ENCODE measurements at places on chromosomes 3 and 15.
A peak's percentile ranks its signal among the peaks of the same experiment; 100 is the strongest.

DNA sequence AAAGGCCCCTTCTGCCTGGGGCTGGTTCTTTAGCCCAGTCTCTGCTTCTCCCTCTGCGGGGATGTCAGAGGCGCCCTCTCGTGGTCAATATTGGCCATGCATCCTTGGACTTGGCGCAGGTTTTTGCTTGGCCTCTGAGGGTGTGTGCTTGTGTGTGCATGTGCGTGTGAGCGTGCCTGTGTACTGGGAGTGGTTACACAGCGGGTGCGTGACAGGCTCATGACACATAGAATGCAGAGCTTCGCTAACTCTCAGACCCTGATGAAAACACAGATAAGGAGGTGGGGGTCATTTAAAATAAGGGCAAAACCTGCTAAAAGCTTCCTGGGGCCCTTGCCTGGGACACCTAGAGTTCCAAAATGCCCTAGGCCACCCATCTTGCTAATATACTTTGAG, 160.9 kb downstream of the SMAD6 start:
- peak; percentile 60 for DNase-seq

- DNase-seq = no peak
Measured at GRCh38 chr15:92165001-92165346, 228.7 kb upstream of the ST8SIA2 start.

- DNase-seq = no peak
Measured at GRCh38 chr15:37140531-37141058, 40.2 kb upstream of the MEIS2 start.

- no peak for DNase-seq
Measured at GRCh38 chr3:187042346-187042745, 97.0 kb downstream of the RPL39L start.

DNA sequence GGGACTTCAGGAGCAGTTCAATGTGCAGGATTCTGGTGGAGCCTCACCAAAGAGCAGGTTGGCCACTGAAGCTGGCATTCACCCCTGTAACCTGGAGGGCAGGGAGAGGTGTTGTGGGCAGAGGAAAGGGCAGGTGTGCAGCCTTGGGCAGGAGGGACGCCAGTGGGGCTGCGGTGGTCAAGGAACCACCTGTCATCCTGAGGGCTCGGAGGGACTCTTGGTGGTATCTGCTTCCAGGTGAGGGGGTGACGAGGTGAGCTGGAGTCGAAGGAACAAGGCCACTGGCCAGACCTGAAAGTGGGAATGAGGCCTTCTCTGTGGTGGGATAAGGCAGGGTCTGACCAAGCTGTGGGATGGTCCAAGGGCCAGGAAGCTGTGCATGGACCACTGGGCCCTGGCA, 269.5 kb downstream of the PLCL2 start:
- DNase-seq = no peak

GRCh38 chr15:57443486-57443885, 67.2 kb downstream of the CGNL1 start:
- no peak for DNase-seq

DNA sequence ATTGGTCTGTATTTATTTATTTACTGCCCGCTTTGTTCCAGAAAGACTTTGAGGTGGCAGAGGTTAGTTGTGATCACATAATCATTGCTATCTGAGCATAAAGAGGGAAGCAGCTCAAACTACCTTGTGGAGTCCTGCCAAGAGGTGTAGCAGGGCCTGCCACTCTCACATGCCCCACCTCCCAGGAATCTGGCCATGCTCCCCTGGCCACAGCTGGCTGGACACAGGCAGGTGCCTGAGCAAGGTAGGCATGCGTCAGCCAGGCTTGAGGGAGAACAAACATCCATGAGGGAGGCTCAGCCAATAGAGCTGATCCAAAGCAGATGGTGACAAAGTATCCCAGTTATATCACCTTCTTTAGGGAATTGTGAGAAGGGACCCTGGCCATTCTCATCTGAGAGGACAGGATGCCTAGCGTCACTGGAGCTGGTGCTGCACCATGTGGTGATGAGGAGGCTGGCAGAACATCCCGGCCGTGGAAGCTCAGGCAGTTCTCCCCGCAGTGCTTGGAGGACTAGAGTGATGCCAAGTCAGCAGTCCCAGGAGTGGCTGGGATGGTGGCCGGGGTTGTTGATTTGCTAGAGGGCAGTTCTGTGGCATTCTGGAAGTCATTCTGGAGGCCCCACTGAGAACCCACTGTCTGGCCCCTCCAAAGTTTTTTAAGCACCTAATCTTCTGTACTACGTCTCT, 6.8 kb upstream of the POLG start:
- DNase-seq = no peak

GRCh38 chr15:89808160-89808870, 6.3 kb downstream of the ANPEP start:
- DNase-seq = no peak

GRCh38 chr3:188234132-188234531, 80.2 kb downstream of the LPP start:
- DNase-seq = no peak

DNA sequence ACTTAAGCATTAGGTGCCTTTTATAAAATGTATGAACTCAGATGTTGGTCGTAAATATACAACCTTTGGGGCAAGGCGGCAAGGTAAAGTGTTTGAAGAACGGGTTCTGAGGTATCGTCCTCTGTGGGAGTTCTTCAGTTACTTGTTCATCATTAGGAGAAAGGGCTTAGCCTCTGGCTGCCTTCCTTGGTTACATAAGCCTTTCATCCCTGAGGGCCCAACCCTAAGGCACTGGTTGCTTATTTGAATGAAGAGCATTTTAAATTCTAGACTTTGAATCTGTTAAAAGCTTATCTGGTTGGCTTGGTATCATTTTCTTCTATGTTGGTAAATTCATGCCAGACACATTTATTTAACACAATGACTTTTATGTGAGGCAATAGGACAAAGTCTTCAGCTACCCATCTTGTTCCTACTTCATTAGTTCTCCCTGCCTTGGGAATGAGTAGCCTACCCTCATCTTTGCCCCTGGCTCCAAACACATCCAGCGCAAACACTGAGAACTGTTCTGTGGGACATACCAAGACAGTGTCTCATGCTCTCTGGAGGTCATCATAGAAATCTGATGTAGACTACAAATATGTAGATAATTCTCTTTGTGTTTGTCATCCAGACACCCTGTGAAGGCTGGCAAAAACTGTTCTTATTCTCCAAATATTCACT, 12.4 kb upstream of the CCDC80 start:
- no peak for DNase-seq

DNA sequence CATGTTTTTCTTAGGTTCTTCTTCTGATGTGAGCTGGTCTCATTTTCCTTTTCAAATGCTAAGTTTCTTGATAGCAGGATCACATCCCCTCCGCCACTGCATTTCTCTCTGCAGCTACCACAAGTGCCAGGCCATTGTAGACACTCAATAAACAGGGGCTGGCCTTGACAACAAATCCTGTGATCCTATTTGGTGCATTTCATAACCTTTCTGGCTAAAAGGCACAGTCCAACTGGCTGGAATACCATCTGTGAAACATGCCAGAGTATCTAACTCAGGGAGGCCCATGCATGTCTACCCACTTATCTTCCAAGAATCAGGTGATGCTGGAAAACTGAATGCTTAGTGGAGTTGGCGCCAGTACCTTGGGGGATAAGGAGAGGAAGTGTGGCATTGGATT, 85.2 kb upstream of the NR2F2 start:
- no peak for DNase-seq

- no peak for DNase-seq
Measured at GRCh38 chr3:132593947-132594323, 3.1 kb upstream of the ACKR4 start.

DNA sequence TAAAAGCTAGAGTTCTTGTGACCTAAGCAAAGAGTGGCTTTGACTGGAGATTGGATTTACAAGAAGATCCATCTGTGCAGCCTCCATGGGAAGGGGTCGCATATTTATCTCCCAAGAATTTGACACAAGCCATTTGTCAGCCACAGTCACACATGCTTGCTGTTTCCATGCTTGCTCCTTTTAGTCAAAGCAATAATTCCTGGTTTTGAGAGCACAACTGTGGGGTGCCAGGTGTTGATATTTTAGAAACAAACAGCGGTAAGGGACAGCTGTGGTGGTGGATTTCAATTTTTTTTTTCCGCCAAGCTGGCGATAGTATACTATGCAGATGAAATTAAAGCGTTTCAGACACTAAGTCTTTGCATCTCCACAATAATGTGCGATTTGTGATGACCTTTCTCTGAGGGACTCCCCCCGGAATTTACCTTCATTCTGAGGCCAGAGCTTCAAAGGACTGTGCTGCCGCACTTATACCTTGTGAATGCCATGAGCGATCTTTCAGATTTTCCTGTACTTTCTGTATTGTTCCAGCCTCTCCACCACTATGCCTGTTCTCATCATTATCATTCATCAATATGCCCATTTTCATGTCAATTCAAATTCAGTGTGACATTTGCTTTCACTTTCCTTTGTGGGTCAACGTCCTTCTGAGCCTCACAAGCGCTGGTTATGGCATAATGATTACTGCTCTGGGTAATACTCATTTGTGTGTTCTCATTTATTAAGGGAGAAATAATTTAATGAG, 108.2 kb upstream of the KBTBD8 start:
- no peak for DNase-seq

DNA sequence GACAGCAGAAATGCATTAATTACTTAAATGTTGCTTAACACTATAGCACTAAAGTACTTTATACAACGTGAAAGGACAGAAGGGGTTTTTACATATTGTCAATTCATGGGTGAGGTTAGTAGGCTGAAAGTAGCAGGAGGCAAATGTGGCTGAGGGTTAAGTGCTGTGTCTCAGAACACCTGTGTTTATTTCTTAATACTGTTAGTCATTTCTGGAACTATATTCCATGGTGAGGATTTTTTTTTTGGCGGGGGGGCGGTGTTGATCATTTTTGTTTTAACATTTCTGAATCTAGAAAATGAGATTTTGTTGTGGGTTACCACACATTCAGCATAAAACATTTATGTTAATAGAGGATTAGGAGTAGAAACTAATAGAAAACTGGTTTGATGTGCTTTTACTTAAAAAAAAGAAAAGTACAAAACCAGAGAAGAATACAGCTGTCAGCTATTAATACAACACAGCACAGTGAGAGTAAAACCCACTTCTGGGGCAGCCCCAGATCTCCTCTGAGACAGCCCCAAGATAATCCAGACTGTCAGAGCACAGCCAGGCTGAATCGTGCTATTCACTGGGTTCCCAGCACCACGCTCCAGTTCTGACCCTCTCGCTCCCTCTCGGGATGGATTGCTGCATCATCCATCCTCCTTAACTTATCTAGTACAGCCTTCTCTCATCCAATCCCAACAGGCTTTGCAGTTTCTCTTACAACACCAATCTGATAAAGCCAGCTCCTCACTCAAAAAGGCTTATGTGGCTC, 307.7 kb downstream of the TUSC7 start:
- no peak for DNase-seq

GRCh38 chr3:111667621-111668239, 72.6 kb upstream of the ZBED2 start:
- peak; percentile 64 for DNase-seq

DNA sequence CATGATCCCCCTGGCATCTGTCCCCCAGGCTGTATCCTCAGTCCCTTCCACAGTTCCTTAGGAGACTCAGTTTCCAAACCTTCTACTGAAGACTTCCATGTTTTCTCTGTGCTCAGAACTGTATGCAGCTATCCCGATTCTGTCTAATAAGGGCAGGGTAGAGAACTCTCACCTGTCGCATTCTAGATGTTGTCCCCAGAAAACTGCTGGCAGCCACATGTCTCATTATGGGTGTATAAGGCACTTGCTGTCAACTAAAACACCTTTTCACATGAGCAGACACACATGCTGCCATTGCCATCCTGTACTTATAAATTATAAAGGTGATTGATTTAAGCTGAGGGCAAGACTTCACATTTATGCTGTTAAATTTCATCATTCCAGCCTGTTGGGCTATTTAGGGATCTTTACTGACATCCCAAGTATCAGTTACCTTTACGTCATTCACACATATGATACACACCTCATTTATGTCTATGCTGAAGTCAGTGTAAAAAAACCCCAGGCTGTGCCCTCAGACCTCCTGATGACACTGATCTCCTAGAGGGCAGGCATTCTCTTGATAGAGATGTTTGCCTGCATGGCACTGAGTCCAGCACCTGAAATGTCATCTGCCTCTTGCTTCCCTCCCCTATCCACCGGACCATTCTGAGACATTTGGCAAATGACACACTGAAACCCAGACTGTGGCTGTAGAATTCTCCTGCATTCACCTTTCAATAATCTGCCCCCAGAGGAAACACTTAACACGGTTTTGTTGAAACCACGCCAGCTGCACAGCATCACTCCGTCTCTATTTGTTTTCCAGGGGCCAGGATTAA, 35.8 kb downstream of the BTD start:
- DNase-seq = no peak

GRCh38 chr15:66617137-66618090, 51.6 kb upstream of the LCTL start:
- no peak for DNase-seq

DNA sequence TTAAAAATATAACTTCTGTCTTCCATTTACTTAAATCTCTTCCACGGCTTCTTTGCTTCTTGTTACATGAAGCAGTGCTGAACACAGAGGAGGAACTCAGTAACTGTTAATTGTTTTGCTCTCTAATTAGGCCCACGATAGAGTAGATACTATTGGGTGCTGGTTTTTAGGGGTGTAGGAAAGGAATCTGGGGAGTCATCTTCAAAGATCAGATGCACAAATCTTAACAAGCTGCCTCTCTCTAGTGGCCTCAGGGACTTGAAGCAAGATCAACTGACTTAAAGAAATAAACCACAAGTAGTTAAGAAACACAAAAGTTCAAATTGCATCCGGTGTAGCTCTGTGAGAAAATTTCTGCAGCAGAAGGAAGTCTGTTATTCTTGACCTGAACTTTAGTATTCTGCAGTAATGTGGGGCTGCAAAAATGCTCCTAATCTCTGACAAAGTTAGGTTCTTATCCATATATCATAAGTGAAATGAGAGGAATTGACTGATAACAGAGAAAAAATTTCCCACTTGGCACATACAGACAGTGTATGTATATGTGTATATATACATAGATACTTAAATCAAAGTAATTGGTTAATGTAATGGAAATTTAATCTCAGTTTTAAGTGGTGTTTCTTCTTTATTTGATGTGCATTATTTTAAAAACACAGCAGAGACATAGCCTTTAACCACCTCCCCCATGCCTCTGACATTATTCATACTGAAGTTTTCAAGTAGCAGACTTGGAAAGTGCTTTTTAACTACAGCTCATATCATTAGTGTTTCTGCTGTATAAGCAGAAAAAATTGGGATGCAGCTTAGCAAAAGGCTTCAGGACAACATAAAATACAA, 51.8 kb downstream of the CHST2 start:
- DNase-seq = no peak

DNA sequence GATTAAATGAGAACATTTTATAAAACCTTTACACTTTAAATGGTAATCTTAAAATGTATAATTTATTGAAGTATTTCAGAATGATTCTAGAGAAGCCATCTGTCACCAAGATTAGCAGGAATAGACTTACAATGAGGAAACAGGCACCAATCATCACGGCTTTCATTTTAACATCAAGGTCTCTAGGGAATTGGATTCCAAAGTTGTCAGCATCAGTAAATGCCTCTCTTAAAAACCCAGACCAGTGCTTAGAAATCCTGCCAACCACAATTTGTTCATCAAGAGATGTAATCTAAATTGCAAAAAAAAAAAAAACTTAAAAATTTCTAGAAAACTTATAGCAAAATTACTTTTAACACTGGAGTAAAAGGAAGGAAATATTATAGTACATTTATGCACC, 20.3 kb downstream of the PLSCR2 start:
- DNase-seq = no peak
